Stimulated activated CD8-positive, alpha-beta memory T cell treated with anti-CD3 and anti-CD28 coated beads, Interleukin-4, amount 100 ng/mL, for 4 hours (primary cell): ENCODE measurements at places on chromosomes 6 and 20.

DNA sequence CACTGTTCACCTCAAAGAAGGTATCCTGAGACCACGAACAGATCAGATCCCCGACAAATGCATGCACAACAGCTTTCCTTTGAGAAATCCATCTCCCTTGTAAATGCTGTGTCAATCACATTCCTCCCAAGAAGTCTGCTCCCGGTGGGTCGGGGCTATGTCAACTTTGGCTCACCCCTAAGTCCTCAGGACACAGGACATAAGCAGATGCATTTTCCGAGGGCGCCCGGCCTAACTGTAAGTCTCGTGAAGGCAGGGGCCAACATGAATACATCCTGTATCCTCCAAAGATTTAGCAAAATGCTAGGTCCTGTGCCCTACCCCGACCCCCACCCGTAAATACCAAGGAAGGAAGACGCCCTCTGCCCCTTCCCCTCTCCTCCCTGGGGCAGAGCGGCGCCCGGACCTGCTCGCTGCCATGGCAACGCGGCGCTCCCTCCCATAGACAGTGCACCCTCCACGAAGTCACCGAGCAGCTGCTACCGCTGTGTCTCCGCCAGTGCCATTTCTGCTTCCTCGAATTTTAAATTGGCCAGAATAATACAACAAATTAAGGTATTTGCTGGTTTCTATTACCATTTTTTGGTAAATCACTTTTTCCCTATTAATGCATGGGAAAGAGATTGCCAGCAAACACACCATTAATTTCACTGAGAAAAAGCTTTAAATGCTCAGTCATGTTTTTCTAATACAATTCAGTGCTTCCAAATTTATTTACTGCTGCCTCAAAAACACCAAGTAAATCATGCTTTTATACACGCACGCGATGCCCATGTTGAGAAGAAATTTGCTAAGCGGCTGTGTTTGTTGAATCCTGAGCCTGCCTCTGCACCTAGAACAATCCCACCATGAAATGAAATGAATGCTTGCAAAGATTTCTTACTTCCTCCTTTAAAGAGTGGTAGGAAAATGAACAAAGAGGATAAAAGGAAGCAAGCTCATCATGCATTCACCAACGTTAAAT, 100.6 kb downstream of the PCSK2 start:
- DNase-seq, result no peak

DNA sequence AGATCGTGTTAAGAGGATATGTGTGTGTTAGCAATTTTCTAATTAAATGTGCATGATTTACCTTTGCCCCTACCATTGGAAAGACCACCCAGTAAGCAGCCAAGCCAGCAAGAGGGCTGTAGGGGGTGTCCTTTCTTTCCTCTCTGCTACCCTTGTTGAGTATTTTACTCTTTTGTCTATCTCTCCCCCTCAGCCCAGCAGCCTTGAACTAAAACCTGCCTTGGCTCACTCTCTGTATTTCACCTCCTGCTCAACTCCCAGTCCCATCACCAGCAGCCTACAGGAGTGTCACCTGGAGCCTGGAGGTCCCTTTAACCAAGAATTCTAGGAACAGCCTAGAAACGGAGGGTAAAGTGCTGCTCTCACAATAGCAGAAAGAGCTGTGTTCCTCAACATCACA, 81.0 kb downstream of the HIVEP2 start:
- no peak for DNase-seq

DNA sequence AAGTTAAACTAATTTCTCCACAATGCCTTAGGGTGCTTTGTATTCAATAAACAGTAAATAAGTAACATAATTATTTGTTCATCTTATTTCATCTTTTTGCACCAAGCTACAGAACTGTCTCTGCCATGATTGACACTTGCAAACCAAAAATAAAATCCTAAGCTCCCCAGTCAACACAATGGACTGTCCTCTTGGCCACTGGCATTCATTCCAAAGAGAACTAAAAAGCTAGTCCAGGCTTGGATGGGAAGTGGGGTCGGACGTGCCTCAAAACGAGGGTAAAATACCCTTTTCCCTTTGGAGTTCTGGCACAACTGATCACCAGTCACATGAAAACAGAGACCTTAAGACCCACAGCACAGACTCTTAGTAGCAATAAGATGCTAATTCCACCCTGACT, 66.4 kb upstream of the THBS2 start:
- DNase-seq, result no peak

DNA sequence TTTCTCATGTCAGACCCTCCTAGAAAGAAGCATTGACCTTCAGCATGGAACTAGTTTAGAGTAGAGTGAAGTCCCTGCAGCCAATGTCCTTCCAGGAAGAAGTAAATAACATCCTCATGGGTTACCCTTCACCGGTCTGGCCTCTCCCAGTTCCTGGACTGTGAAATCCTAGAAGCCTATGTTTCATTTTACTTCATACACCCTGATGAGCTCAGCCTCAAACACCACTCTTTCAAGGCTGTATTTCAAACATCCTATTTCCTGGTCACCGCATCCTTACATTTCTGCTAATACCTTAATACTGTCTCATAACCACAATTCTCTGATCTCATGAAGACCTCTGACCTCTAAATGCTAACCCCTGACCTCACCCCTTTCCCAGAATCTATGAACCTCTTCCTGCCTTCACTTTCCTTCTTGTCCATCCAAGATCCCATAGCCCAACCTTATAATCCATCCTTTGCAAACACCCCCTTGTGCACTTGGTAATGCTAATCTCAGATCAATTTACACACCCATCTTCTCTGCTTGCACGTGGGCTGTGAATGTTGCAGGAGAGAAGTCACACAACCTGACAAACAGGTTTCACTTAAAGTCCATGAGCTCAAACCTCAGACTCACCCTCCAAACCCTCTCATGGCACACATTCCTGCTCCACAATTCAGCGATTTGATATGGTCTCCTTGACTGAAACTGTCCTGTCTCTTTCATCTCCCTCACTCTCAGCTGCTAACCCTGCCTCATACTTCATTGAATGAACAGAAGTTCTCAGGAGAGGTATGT, 30.2 kb downstream of the SLC2A10 start:
- no peak for DNase-seq

- no peak for DNase-seq
Observed at GRCh38 chr6:112957536-112957916, 610.4 kb downstream of the RFPL4B start.
